ENCODE measurements at places on chromosomes 2 and 18. TPM values are rescaled to one million over a fixed set of nuclear protein-coding genes. Genes with fewer than 3 reads are reported as not detected.

LINC00305 gene
- not detected for total RNA-seq

DNA sequence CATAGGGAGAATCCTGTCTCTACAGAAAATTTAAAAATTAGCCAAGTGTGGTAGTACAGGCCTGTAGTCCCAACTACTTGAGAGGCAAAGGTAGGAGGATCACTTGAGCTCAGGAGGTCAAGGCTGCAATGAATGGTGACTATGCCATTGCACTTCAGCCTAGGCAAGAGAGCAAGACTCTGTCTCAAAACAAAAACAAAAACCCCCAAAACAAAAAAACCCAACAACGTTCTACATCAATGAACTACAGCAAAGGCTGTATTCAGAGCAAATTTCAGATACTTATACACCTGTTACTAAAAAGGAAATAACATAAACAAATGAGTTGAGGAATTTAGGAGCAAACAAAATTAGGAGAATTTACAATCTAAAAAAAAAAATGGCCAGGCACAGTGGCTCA is 22.6 kb downstream of the YES1 start:
- no peak for DNase-seq

SMYD5 gene
- 18.7 TPM for total RNA-seq

FAHD2B gene
- total RNA-seq, result 26.1 TPM

DNA sequence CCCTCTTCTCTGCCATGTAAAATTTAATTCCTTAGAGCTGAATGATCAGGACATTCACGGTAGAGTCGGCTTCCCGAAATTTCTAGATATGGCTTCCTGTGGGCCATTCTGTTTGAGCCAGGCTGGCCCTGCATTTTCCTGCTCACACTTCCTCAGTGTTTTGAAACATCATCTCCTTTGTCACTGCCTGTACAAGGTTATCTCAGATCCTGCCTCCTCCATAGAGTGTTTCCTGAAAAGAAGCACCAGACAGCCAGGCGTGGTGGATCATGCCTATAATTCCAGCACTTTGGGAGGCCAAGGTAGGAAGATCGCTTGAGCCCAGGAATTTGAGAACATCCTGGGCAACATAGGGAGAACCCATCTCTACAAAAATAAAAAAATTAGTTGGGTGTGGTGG is 43.6 kb downstream of the GRHL1 start:
- DNase-seq, result no peak

- no peak for DNase-seq
Observed at GRCh38 chr2:66948234-66948633, 448.9 kb upstream of the ETAA1 start.

GRCh38 chr2:109173311-109174171 is 44.5 kb downstream of the SH3RF3 start:
- no peak for DNase-seq

BBS5 gene
- 11.6 TPM for total RNA-seq
